Upper lobe of right lung (tissue), 1 donor: ENCODE measurements at places on chromosomes 5 and 9. TPM values are rescaled to one million over a fixed set of nuclear protein-coding genes. Genes with fewer than 3 reads are reported as not detected.

PCA3 gene
- not detected for total RNA-seq

TLX3 gene
- not detected for total RNA-seq

TXNDC8 gene
- total RNA-seq, result not detected

SMAD5 gene
- total RNA-seq, result 52.7 TPM

SLIT3 gene
- 70.0 TPM for total RNA-seq

RXRA gene
- total RNA-seq, result 80.6 TPM

ACO1 gene
- 32.9 TPM for total RNA-seq

PPP2R2B gene
- total RNA-seq, result 1.2 TPM

CAVIN4 gene
- total RNA-seq, result 1.3 TPM

ESM1 gene
- total RNA-seq, result 2.7 TPM
